ENCODE measurements at places on chromosomes 6 and 20.

- DNase-seq: no peak
These were observed 269.0 kb downstream of the HDGFL1 start for GRCh38 chr6:22838345-22838744.

- no peak for DNase-seq
These were observed 3.5 kb downstream of the ZFAND3 start for GRCh38 chr6:37822851-37823682.

DNA sequence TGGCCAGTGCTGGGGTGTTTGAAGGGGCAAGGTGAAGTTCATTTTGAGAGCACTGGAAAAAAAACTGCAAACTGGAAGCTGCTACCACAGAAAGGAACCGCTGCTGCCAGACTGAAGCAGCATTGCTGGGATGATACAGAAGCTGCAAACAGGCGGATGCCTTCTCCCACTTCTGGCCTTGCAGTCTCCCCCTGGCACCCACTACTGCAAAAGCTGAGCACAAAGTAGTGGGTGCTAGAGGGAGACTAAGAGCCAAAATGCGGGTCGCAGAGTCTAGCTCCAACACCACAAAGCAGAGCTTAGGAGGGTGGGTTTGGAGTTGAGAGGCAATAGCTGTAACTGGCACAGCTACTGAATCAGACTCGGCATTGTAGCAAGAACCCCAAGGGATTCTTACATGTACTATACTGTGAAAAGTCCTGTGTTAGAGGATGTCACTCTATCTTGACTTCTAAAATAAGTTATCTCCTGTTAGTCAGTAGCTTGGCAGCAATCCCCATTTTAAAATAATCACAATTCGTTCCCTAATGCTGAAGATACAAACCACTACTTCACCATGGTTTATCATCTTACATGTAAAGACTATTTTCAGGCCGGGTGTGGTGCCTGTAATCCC lies 44.0 kb upstream of the COL21A1 start:
- DNase-seq: no peak

DNA sequence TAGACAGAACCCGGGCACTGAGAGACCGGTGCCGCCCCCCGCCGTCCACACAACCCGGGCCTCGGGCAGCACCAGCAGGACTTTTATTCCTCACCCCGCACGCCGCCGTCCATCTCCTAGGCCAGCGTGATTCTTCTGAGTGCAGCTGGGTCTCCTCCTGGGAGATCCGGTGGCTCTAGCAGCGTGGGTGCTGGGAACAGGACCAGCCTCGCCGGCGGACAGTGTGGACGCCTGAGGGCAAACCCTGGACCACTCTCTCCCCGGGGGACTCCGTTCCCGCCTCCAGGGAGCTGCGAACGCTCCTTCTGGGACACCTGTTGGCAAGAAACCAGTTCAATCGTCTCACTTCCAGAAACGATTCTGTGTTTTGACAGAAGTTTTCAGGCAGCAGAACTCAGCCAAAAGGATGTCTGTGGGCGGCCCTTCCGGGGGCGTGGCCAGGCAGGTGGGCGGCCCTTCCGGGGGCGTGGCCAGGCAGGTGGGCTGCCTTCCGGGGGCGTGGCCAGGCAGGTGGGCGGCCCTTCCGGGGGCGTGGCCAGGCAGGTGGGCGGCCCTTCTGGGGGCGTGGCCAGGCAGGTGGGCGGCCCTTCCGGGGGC lies 130.7 kb downstream of the DLL1 start:
- DNase-seq: no peak

DNA sequence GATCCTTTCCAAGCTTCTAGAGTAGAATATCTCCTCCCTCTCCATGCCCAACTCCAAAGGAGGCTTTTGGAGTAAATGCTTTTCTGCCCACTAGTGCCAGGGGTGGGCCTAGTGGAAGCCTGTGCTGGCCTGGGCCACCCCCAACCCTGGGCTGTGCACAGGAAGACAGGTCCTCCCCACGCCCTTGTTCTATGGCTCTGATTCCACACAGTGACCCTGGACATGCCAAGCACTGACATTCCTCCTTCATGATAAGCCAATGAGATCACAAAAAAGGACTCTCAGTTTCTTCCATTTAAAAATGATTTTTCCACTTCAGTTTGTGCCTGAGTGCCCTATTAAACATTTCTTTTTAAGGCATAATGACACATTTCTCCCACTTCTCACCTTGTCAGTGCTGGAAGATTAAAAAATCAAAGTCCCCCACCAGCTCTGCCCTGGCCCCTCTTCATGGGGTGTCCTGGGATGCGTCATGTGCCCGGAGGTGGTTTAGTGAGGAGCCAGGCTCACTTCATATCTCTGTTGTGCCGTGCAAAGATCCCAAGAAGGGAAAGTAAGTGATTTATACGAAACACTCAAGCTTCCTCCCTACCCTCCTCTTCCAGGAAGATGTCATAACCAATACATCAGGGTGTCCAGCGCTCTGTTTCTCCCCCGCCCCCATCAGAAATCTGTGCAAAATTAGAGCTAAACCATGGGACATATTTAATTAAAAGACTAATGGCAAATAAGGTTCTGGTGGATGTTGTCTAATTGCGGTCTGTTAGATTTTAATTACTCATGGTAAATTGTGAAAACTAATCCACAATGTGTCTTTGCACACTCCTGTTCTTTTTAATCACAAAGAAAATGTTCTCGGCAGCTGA lies 255.0 kb downstream of the NRN1 start:
- no peak for DNase-seq

GRCh38 chr20:53468587-53468986 lies 125.1 kb downstream of the ZNF217 start:
- DNase-seq: no peak

GRCh38 chr20:33065785-33066184 lies 12.1 kb downstream of the BPIFB3 start:
- no peak for DNase-seq

DNA sequence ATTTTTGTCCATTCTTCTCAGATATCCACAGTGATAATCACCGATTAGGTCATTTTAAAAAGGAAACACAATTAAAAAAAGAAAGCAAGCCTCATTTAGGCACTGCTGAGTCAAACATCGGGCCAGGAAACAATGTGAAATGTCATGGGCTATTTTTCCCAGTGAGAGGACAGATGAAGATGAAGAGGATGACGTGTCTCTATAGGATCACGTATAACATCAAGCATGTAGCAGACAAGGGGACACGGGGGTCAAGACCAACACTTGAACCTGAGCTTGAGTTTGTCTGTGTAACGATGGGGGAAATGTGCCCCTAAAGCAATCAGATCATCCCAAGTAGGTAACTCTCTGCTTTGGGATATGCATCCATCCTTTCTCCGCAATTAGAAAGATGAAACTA lies 553.2 kb downstream of the CD83 start:
- no peak for DNase-seq

DNA sequence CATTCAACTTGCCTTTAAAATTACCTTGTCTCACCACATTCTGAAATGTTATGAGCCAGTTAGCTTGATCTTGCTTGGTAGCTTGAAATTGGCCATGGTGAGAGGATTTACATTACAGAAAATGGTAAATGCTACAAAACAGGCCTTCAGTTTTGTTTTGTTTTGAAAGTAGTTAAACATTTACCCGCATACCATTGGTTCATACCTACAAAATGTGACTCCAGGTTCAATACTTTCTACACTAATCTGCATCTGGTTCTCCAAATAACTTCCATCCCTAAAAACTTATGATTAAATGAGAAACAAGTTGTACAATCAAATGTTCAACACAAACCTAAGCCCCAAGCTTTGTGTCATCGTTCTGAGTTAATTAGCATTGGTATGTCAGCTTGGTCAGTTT lies 30.5 kb upstream of the MYBL2 start:
- no peak for DNase-seq

DNA sequence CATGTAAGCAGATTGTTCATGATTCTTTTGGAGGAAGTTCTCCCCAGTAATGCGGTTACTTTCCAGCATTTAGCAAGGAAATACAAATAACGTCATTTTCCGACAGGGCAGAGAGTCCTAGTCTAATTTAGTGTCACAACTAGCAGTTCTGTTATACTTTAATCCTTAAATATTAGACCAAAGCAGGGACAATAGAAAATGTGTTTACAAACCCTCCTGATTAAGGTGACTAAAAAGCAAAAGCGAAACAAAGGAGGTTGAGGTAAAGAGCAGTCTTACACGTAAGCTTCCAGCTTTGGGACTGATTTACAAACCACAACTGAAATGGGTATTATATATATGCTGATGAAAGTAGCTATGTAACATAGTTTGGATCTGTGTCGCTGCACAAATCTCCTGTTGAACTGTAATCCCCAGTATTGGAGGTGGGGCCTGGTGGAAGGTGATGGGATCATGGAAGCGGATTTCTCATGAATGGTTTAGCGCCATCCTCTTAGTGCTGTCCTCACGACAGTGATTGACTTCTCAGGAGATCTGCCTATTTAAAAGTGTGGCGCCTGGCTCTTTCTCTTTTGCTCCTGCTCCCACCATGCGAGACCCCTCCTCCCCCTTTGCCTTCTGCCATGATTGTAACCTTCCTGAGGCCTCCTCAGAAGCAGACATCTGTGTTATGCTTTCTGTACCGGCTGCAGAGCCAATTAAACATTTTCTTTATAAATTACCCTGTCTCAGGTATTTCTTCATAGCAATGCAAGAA lies 81.9 kb downstream of the PLCB1 start:
- no peak for DNase-seq

DNA sequence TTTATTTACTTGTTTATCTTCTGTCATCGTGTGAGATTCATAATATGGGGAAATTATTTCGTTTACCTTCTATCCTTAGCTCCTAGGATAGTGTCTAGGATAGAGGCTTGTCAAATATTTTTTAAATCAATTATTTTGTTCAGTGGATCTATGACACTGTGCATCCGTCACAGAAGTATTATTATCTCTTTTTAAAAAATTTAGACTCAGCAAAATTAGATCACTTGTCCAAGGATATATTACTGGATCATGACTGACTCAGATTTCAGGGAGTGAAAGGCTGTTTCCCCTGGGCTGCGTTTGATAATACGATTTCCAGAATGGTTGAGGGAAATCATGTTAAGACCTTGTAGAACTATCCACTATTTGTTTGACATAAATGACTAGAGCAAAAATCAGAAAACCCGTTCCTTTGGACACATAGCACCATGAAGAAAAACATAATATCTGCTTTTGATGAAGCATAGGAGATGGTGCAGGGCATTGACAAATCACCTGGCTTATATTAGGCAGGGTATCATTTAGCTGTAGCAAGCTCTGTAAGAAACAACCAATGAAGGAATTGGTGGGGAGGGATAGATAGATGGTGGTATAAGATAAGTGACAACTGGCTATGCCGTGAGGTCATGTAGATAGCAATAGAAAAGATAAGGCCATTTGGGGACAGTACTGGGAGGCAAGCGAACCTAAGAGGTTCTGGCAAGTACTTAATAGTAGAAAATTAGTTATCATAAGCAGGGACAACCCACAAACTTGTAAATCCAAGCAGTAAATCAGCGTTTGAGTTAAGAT lies 465.2 kb upstream of the MAN1A1 start:
- no peak for DNase-seq

GRCh38 chr6:10316373-10316721 lies 98.5 kb downstream of the TFAP2A start:
- DNase-seq: peak; percentile 79

- DNase-seq: no peak
These were observed 370.8 kb upstream of the BTBD3 start for GRCh38 chr20:11546939-11547338.

DNA sequence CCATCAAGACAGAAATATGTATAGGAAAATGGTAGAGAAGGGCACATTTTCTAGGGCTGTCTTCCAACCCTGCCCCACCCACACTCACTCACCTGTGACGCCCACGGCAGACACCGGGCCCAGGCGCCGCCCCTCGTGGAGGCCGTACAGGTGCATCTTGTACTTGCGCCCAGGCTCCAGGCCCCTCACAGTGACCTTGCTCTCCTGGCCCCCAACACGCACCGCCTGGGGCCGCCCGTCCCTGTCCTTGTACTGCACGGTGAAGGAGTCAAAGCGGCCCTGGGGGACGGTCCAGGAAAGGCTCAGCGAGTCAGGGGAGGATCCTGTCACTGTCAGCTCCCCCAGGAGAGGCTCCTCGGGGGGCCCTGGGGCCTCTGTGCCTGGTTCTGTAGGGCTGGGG lies 19.8 kb downstream of the CYP21A2 start:
- no peak for DNase-seq
